ENCODE measurements at places on chromosomes 12 and 14.

GRCh38 chr12:107377596-107378385, 284.4 kb upstream of the CRY1 start:
- no peak for DNase-seq

DNA sequence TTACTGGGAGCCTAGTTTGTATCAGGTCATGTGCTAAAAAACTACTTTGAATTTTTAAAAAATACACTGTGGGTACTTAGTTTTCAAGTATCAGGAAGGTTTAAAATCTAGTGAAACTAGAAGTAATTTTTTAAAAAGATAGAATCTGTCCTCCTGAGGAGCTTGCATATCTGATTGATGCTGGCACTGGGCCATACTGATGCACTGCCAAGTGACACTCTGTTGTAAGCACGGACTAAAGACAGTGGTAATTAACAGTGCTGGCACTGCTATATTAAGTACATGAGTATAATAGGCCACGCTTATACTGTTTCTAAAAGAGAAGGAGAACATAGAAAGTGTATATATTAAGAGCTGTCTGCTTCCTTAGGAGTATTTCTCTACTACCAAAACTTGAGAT, 10.0 kb upstream of the TBC1D30 start:
- DNase-seq, result no peak

- DNase-seq, result no peak
Observed at GRCh38 chr12:127334365-127334764, 932.6 kb upstream of the TMEM132C start.

DNA sequence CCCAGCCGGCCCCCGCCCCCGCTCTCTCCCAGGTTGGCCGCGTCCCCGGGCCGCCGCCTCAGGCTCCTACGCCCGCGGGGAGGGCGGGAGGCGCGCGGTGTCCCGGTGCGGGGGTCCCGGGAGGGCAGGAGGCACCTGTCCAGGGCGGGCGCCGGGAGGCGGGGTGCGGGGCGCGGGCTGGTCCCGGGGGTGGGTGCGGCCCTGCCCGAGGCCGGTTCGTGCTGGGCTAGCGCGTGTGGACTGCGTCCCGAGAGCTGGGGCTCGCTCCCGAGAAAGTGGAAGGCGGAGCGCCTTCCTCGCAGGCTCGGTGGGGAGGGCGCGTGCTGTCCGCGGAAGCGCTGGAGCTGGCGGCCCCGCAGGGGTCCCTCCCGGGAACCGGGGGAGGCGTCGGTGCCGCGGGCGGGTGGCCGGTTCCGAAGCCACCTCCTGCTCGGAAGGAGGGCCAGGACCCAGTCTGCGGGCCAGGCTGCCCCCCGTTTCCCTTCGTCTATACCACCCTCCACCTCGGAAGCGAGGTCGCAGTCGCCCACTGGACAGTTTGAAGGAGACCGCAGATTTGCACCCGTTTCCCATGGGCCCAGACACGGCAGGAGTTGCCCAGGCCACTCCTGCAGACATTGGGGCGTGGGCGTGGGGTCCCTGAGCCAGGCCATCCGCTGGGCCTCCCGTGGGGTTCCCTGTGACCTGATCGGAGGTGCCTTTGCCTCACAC, 636 bp downstream of the ZFYVE21 start:
- no peak for DNase-seq

DNA sequence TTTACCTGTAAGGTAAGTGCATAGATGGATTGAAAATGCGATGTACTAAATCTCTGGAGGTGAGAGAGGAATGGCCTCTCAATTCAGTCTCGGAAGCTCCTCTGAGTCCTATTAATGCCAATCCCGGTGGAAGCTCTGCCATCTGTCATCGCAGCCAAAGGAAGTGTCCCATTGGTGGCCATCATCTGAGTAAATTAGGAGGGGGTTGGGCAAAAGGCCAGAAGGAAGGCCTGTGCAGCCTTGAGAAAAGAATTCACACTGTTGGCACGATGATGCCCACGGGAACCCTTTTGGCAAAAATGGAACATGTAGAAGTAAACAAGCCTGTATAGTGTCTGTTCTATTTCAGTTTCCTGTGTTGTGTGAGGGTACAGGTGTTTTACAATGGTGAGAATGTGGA, 494.8 kb downstream of the NELL2 start:
- DNase-seq, result no peak

- DNase-seq, result peak; percentile 66
Observed at GRCh38 chr14:68268197-68268596, 448.6 kb downstream of the RAD51B start.

DNA sequence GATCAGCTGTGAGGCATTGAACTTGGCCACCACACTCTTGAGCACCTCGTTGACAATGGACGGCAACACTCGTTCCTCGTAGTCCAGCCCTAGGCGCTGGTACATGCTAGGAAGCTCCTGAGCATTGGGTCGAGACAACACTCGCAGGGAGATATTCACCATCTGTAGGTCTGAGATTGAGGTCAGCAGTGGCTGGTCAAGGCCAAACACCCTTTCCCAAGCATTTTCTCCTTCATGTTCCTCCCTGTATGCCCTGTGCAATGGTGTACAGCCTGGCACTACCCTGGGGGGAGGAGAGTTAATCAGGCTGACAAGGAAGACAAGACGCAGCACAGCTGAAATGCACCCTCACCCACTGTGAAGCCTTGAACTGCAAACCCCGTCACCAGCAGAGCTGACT, 2.0 kb downstream of the PHB2 start:
- no peak for DNase-seq

DNA sequence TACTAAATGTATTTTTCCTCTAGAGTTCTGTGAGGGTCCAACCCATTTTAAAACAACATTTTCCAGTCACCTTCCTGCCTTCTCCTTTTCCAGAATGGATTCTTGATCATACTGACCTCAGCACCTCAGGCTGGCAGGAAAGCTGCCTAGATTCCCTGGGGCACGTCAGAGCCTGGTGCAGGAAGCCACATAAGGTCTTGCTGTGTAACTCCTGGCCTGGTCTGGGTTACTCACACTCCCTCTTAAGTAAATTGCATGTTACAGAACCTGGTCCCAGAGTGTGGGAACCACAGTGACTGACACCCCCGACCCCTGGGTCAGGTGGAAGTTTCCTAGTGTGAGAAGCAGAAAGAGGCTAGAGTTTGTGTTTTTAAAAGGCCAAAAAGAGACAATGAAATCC, 209.8 kb downstream of the SPTSSA start:
- no peak for DNase-seq

- DNase-seq, result no peak
Observed at GRCh38 chr12:110088936-110089335, 35.2 kb upstream of the IFT81 start.

DNA sequence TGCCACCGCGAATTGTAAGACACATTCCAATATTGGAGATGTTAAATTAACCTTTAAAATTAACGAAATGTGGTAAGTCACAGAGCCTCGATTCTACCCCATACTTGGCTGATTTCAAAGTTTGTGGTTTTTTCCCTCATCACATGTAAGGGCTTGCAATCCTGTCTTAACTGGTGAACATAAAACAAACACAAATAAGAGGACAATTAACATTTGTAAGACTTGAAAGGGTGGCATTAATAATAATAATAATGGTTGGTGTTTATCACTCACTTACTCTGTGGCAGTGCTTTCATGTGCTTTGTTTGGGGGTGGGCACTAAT, 26.6 kb downstream of the PPFIBP1 start:
- DNase-seq, result no peak

GRCh38 chr14:79639613-79640012, 571.7 kb downstream of the DIO2 start:
- DNase-seq, result no peak

- no peak for DNase-seq
Observed at GRCh38 chr12:128966203-128966810, 113.0 kb downstream of the GLT1D1 start.

DNA sequence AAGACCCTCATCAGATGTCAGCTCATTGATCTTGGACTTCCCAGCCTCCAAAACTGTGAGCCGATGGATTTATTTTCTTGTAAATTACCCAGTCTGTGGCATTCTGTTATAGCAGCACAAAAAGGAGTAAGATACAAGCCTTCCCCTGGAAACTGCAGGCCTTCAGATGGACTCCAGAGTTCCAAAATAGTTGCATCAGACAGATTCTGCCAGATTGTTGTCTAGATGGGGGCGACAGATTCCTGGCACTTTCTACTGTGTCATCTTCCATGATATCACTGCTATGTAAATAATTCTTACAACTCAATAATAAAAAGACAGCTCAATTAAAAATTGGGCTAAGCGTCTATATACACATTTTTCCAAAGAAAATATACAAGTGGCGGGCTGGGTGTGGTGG, 17.2 kb upstream of the MARK3 start:
- no peak for DNase-seq

- no peak for DNase-seq
Observed at GRCh38 chr14:61320806-61321384, 484 bp upstream of the PRKCH start.

DNA sequence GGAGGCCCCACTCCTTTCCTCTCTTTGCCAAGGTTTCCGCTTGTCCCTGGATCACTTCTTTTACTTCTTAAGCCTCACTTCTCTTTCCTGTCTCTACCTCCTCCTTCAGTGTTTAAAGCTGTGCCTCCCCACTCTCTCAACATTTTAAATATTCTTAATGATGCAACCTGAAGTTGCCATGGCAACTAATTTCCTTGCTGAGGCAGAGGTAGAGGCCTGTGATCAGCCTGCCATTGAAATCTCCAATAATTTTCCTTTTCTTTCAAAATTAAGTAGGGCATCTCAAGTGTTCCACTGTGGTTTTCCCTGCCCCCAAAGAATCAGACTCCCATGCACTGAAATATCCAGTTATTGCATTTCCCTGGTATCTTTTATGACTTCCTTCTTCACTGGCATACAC, 108.6 kb upstream of the VRK1 start:
- DNase-seq, result no peak

DNA sequence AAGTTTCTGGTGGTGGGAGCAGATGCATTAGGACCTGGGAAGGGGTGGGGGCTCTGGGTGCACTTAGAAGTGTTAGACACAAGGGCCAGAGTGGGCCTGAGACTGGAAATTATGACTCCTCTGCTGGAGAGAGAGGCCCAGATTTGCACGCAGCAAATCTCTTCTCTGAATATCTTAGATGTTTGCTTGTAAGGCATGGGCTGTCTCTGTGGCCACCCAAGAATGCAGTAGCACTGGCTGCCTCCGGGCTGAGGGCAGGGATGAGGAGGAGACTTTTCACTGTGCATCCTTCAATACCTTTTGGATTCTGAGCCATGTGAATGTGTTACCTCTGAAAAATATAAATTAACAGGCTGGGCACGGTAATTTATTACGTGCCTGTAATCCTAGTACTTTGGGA, 14.0 kb upstream of the RABGGTA start:
- DNase-seq, result no peak

All from SIG-M5 (cell line).